CD8-positive, alpha-beta memory T cell (primary cell): ENCODE measurements at places on chromosomes 16 and 17. TPM values are rescaled to one million over a fixed set of nuclear protein-coding genes. Genes with fewer than 3 reads are reported as not detected.
A peak's percentile ranks its signal among the peaks of the same experiment; 100 is the strongest.

TNFRSF17 gene
- total RNA-seq: not detected

IRX5 gene
- total RNA-seq: not detected

ADCY9 gene
- total RNA-seq: 9.2 TPM

ATMIN gene
- total RNA-seq: 31.3 TPM

OR2C1 gene
- not detected for total RNA-seq

GRCh38 chr17:7356072-7356549, 1.2 kb downstream of the TMEM95 start:
- peaks cover 17% of the 10 kb centered on the region for H3K4me1 ChIP-seq
- no peak overlapping the region for H3K27ac ChIP-seq
- H3K36me3 ChIP-seq: no peaks in the 10 kb centered on the region
- peak; percentile 79 for DNase-seq

GRCh38 chr16:1557576-1557975, 24.1 kb downstream of the TMEM204 start:
- no peak overlapping the region for H3K4me3 ChIP-seq
- DNase-seq: no peak
- H3K4me1 ChIP-seq: peaks cover 35% of the 10 kb centered on the region
- H3K36me3 ChIP-seq: peaks cover 11% of the 10 kb centered on the region
- H3K27ac ChIP-seq: no peak overlapping the region
- no peaks in the 10 kb centered on the region for H3K27me3 ChIP-seq

GRCh38 chr16:8572063-8572918, 18.0 kb downstream of the TMEM114 start:
- H3K27me3 ChIP-seq: peaks cover 10% of the 10 kb centered on the region
- H3K27ac ChIP-seq: no peak overlapping the region
- H3K4me1 ChIP-seq: no peaks in the 10 kb centered on the region
- DNase-seq: no peak
- no peak overlapping the region for H3K4me3 ChIP-seq

DNA sequence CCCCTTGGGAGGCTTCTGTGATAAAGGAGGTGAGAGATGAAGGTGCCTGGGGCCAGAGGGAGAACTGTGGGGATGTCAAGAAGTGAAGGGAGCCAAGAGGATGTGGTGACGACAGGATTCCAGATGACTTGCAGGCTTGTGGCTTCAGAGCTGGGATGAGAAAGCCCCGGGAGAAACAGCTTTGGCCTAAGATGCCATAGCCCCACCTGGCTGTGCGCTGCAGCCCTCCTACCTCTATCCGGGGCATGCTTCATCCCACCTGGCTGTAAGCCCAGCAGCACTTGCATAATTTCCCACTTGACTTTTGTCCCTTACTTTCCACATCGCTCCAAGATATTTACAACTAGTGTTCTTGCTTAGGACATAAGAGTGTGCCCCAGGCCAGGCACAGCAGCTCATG, 29.3 kb downstream of the GINS3 start:
- peaks cover 5% of the 10 kb centered on the region for H3K4me1 ChIP-seq
- H3K36me3 ChIP-seq: no peaks in the 10 kb centered on the region
- no peak overlapping the region for H3K4me3 ChIP-seq
- H3K27me3 ChIP-seq: no peaks in the 10 kb centered on the region

- no peak overlapping the region for H3K27ac ChIP-seq
- H3K4me3 ChIP-seq: no peak overlapping the region
- H3K27me3 ChIP-seq: no peaks in the 10 kb centered on the region
- H3K4me1 ChIP-seq: peaks cover 5% of the 10 kb centered on the region
- H3K36me3 ChIP-seq: peaks cover 18% of the 10 kb centered on the region
Measured at GRCh38 chr16:87734644-87735043, 31.1 kb downstream of the KLHDC4 start.

DNA sequence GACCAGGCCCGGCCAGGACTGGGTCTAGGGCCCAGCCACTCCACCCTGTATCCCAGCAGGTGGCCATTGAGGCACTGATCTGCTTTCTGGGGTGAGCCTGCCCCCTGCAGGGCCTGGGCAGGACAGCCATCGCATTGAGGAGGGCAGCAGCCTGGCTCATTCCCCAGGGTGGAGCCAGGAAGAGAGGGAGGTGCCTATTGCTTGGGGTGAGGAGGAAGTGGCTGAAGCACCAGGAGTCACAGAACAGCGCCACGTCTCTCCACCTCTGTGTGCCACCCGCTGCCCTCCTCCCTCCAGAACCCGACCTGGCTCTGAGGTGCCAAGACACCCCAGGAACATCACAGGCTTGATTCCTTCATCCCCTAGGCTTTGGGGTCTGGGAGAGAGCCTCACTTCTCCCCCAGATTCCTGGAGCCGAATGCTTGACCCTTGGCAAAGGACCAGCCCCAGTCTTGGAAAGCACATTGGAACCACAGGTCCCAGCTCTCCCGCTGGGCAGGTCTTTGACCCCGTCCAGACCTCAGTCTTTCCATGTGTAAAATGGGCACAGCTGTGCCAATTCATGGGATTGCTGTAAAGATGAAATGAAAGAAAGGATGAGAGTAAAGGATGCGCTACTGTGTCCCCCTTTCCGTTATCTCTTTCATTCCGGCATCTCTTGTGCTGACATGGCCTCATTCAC, 7.2 kb upstream of the KRT36 start:
- H3K36me3 ChIP-seq: no peaks in the 10 kb centered on the region
- H3K27me3 ChIP-seq: no peaks in the 10 kb centered on the region
- no peak overlapping the region for H3K4me3 ChIP-seq
- peaks cover 9% of the 10 kb centered on the region for H3K4me1 ChIP-seq
- H3K27ac ChIP-seq: no peak overlapping the region

DNA sequence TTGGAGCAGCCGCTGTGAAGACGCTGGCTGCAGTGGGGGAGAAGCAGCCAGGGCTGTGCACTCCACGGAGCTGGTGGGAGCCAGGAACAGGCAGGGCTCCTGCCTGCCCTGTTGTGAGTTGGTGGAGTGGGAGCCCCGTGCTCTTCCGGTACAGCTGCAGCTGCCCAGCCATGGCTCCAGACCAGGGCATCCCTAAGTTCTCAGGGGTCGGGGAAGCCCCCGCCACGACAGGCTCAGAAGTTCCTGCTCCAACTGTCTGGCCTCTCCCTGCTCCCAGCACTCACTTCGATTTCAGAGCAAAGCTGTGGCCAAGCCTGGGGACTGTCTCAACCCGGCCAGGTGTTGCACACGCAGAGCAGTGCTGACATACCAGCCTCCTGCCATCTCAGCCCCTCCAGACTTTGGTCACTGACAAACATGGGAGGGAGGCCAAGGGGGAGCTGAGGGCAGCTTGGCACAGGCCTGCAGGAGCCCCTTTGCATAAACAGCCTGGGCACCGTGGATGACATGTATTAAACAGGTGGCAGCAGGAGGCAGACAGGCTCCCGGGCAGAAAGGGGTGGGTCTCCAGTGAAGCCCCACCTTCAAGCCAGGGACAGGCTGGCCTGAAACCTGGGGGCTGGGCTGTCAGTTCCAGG, 13.9 kb upstream of the KDM8 start:
- no peaks in the 10 kb centered on the region for H3K36me3 ChIP-seq
- no peak for DNase-seq
- H3K4me1 ChIP-seq: peaks cover 6% of the 10 kb centered on the region
- H3K4me3 ChIP-seq: no peak overlapping the region
- no peak overlapping the region for H3K27ac ChIP-seq

- H3K27ac ChIP-seq: no peak overlapping the region
- DNase-seq: no peak
- H3K4me1 ChIP-seq: no peaks in the 10 kb centered on the region
- no peaks in the 10 kb centered on the region for H3K27me3 ChIP-seq
- H3K36me3 ChIP-seq: peaks cover 16% of the 10 kb centered on the region
- no peak overlapping the region for H3K4me3 ChIP-seq
Measured at GRCh38 chr16:67238278-67238575, 9.1 kb downstream of the FHOD1 start.

DNA sequence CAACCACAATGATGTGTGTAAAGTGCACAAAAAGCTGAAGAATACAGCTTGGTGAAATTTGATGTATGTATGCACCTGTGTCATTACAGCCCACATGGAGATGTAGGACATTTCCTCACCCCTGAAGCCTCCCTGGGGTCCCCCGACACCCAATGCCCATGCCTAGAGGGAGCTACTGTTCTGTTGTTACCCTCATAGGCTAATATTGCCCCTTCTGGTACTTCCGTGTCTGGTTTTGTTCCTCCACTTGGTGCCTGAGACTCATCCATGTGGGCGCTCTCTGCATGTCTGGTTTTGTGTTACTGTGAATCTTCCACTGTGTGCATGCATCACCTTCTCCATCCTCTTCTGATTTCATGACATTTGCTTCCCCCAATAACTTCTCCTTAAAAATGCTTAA, 18.6 kb downstream of the TNFRSF13B start:
- no peaks in the 10 kb centered on the region for H3K4me1 ChIP-seq
- H3K27ac ChIP-seq: no peak overlapping the region
- no peak overlapping the region for H3K4me3 ChIP-seq
- no peaks in the 10 kb centered on the region for H3K36me3 ChIP-seq
- no peak for DNase-seq
